ENCODE measurements at places on chromosomes 7 and 10.

GRCh38 chr7:111312966-111313365, 222.0 kb downstream of the LRRN3 start:
- no peak for DNase-seq

DNA sequence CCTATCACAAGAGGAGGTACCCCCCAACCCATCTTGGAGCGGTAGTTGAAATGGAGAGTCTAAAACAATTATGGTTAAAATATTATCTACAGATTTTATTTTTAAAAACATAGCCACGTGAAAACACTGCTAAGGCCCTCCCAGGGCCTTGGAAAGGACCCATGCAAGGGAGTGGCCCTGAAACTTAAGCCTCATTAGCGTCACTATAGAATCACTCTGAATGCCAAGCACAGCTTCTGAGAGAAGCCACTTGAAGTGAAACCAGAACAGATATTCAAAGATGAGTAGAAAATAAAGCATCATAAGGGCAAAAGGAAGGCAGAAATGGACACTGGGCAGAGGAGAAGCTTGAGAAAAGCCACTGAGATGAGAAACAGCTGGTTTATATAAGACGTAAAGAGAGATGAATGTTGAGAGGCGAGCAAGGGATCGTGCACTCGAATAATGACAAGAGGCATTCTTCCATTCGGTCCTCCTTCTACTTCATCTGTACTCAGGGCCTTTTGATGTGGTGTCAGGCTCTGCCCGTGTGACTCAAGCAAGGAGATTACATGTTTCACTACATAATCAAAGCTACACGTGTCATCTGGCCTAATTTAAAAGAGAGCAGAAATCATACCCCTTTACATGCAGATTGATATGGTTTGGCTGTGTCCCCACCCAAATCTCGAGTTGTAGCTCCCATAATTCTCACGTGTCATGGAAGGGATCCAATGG, 33.4 kb upstream of the SLC39A12 start:
- no peak for DNase-seq

DNA sequence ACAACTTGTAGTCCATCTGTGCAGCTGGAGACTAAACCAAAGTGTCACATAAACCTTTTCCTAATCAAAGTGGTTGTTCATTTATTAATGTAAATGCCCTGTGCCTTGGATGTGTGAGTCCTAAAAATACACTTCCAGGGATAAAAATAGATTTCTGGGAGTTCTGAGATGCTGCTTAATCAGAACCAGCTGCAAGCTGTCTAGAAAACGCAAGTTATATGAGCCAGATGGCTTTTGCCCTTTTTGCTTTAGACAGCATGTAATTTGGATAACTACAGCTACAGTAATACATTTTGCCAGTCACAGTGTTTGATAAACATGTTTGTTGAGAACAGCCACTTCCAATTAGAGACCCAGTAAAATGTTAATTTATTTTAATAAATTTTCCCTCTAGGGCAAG, 185.1 kb upstream of the PRPS1L1 start:
- no peak for DNase-seq

- DNase-seq = no peak
Measured at GRCh38 chr10:126455766-126456405, 67.6 kb upstream of the ADAM12 start.

DNA sequence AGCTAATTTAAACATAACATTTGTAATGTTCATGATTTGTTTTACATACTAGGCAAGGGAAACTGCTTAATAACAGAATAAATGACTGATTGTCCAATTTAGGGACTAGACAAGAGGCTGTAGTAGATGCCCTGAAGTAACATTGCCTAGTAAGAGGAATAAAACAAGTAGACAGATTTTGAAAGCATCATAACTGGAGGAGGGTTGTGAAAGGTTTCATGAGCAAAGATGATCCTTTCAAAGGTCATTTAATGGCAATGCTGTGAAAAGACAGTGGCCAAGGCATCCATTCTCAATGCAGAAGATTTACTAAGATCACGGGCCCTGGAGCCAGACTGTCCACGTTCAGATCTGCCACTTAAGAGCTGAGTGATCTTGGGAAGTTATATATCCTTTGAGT, 44.8 kb upstream of the HHEX start:
- no peak for DNase-seq

DNA sequence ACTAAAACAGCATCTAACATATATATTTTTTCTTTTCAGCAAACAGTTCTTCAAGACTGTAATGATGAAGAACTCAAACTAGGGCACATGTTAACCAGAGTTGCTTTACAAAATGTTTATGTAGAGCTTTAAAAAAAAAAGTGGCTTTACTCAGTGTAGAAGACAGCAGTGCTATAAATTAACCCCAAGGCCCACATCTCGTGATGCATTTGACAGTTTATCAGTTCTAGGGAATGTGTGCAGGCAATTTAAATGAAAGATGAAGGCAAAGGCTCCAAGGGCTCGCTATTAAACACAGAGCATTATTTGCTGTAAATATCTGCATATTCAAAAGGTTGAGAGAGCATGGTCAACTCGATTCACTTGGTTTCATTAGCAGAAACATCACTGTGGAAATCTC, 558.1 kb downstream of the MAGI2 start:
- DNase-seq = no peak

DNA sequence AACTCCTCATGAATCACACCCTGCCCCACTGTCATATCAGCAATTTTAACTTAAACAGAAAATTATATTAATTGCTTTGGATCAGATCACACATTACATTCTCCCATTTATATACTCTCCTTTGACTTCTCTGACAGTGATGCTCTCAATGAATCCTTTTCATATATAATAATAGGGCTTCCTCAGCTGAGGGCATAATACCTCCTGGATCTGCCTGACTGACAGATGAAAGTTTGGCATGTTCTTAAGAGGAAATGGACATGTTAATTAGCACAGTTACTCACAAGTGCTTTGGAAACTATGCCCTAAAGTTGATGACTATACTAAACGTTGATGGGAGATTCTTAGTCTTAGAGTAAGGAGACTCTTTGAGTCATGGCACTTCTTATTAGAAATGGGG, 478.2 kb upstream of the LRRN3 start:
- no peak for DNase-seq

DNA sequence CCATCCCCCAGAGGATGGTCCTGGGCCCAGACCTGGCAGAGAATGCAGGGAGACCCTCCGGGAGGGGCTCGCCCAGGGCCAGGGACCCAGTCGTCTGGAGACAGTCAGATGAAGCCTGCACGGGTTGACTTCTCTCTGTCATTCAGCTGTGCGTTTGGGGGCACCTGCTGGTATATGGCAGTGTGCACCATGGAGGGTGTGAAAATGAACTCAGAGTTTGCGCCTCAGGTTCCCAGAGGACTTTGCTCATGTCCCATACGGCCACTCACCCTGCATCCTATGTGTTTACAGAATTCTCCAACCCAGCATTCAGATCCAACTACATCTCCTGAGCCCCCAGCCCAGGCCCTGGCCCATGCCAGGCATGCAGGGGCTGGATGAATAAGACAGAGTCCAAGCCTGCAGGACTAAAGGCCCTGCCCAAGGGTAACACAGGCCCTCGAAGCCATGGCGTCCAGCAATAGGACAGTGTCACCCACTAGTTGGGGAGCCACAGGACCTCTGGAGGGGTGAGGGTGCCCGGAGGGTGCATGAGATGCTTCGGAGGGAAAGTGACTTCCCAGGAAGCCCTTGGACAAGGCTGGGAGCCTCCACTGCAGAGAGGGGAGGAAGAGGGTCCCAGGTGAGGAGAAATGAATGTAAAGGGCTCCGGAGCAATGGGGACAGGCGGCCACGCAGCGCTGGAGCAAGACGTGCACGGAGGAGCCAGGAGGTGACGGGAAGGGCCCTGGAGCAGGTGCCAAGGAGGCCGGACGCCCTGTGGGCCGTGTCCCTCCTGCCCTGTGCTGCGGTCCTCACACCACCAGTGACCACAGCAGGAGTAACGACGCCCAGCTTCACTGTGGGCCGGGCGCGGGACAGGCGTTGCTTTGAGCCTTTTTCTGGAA, 36.3 kb downstream of the CALML3 start:
- DNase-seq = no peak

GRCh38 chr10:30990971-30991646, 40.6 kb downstream of the ZNF438 start:
- DNase-seq = no peak

DNA sequence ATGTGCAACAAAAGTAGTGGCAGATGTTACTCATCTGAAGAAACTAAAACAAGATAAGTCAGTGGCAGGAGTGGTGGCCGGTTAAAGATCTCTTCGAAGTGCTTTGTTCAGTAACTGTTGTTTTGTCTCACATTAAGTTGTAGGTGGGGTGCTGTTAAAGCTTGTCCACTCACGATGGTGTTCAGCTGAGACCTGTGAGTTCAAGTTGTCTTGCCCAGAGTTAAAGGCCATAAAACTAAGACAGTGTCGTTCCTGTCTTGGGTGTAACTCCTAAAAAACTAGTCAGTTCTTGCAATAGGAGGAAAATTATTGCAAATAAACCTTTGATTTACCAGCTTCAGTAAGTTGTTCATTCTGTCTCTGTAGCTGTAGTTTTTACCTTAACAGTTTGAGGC, 857 bp upstream of the FOXP2 start:
- DNase-seq = no peak

DNA sequence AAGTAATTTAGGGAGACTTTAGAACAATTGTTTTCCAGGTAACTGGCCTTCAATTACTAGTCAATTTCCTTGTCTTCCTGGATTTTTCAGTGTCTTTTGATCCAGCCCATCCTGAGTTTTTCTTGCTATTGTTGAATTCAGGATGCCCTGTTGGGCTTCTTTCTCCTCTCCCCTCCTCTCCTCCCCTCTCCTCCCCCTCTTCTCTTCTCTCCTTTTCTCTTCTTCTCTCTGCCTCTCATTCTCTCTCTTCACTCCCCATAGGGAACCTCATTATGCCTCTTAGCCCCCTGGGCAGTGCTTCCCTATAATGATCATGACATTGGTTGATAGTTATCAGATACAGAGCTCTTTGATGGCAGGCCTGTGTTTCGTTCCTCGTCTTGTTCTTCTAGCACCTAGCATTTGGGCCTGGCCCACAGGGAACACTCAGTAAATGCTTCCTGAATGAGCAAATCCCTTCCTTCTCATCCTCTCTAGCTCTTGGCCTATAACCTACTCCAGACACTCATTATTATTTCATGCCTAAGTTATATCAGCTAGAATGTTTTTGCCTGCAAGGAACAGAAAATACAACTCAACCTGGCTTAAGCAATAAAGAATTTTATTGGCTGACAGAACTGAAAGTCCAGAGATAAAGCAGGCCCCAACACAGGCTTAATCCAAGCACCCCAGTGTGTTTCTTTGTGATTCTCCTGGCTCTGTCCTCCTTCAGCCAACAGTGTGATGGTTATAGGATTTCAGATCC, 56.8 kb downstream of the CACNB2 start:
- DNase-seq = no peak

- DNase-seq = no peak
Measured at GRCh38 chr10:96344178-96344577, 14.6 kb downstream of the OPALIN start.

DNA sequence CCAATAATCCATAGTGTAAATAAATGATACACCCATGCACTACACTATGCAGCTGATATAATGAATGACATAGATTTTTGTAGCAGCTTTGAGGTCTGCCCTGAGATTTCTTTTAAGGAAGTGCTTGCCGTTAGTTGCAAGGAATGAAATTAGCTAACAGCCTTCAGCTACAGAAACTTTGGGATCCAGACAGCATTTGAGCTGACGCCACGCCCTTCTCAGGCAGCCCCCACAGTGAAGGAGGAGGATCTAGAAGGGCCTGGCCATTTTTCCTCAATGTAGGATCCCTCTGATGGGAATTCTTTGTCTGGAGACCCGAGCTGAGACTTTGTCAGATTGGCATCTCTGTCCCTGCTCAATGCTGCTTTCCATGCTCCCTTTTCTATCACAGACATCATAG, 6.1 kb upstream of the PDK4 start:
- no peak for DNase-seq

GRCh38 chr10:86661161-86662025, 6.9 kb upstream of the LDB3 start:
- no peak for DNase-seq

DNA sequence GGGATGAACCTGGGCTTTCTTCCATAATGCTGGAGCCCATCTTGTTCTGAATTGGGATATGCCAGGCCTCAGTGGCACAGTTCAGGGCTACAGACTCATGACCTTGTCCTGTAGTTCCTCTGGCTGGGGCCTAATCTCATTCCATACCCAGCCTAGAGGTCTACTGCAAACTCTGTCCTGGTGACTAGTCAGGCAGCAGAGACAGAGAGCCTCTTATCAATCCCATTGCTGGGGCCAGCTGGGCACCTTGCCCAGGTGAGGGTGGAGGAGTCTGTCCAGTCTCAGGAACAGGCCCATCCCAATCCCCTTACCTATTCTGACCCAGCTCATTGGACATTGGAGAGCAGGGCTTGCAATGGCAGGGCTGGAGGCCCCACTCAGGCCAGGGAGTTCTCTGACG, 28.0 kb upstream of the COMTD1 start:
- no peak for DNase-seq

DNA sequence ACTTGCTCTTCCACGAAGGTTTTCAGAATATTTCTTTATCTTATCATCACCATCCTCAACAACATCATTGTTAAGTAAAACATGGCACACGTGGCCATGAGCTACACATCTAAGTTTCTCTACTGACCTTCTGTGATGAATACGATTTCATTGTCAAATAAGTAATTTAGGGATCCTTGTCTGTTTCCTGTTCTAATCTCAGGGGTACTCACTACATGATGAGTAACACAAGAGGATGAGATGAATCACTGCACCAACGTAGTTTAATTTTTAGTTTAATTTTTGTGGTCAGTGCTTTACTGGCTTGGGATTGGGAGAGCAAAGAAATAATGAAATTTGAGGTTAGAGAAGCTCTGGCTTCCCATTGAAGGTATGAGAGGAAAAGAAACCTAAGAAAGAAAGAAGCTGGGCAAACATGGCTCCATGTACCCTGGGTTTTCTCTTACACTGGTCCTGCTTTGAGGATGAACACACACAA, 461.9 kb upstream of the KLF6 start:
- no peak for DNase-seq

GRCh38 chr10:18310761-18311160, 170.5 kb downstream of the CACNB2 start:
- no peak for DNase-seq

GRCh38 chr7:140542228-140542603, 62.9 kb upstream of the MKRN1 start:
- no peak for DNase-seq

GRCh38 chr10:27383595-27384542, 120.2 kb upstream of the RAB18 start:
- no peak for DNase-seq

DNA sequence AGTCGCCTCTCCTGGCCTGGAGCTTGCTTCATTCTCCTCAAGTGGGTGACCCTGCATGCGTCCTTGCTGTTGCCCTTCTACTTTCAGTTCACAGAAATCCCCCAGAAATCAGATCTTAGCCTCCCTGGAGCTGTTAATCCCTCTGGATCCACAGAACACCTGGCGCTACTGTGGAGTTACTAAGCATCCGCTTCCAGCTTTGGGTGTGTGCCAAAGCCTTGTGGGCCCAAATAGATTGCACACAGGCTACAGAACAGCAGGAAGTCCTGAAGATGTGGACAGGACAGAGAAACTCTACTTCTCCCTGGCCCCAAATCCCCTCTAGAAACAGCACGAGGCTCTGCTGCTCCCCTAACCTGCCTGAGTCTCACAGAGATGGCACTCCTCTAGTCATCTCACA, 36.6 kb upstream of the PDLIM1 start:
- DNase-seq = no peak
